Neural progenitor cell (in vitro differentiated cells): ENCODE measurements at places on chromosomes 11 and 22.

GRCh38 chr11:57935402-57936049, 88.2 kb upstream of the OR9Q1 start:
- no peak for DNase-seq

DNA sequence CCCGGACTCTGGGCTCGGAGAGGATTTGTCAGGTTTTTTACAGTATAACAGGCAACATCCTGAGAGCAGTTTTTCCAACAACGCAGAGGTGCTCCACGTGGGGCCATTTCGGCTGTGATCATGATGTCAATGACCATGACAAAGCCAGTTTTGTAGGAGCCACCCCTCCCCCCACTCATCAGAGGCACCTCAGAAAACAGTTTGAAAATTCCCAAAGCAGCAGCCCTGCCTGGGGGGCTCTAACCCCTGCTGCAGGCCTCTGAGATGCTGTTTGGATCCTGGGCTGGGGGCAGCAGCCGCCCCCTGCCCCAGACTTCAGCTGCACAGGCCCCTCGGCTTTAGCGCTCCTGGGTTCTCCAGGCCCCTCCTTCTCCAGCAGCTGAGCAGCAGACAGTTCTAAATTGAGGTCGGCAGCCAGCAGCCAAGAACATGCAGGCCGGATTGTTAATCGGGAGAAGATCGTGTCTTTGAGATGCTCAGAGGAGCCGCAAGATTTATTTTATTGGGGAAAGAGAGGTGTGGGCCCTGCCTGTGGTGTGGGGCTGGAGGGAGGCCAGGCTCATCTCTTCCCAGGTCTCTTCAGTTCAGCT, 19.4 kb downstream of the NFAM1 start:
- peak; percentile 38 for DNase-seq

DNA sequence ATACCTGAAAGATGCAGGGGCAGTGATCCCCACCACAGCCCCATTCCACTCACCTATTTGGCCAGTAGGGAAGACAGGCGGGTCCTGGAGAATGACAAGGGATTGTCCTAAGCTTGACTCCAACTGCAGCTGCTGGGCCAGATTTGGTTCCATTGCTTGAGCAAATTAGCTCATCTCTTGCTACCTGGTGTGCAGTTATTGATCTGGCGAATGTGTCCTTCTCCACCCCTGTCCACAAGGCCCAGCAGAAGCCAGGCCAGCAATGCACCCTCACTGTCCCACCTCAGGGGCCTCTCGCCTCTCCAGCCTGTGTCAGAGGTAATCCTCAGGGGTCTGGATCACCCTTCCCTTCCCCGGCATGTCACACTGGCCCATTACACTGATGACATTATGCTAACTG, 23.3 kb downstream of the TSPAN32 start:
- no peak for DNase-seq

GRCh38 chr11:122319691-122320620, 203.9 kb upstream of the BLID start:
- peak; percentile 51 for DNase-seq

GRCh38 chr11:90775567-90776165, 552.8 kb upstream of the CHORDC1 start:
- no peak for DNase-seq

- DNase-seq: peak; percentile 67
These were observed 13.3 kb upstream of the CYP2R1 start for GRCh38 chr11:14905104-14906033.

- no peak for DNase-seq
These were observed 34.9 kb downstream of the MN1 start for GRCh38 chr22:27766679-27767078.

GRCh38 chr22:41782316-41782715, 18.2 kb upstream of the CCDC134 start:
- no peak for DNase-seq
